ENCODE measurements at places on chromosomes 12 and 14.

GRCh38 chr12:103915306-103915705 lies 14.9 kb upstream of the HSP90B1 start:
- no peak for DNase-seq

DNA sequence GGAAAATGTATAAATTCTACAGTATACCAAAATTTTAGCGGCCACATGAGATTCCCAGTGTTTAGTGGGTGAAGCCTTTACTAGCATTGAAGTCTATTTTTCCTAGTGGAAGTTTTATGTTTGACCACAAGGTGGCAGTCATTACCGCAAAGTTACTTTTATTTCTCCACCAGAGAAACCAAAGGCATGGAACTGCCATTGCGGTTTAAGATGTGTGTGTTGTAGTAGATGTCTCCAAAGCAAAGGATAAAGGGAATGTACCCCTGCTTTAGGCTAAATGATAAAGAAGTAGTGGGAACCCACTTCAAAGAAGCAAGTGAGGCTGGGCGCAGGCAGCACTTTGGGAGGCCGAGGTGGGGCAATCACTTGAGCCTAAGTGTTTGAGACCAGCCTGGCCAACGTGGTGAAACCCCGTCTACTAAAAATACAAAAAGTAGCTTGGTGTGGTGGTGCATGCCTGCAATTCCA lies 140.5 kb downstream of the PRKCH start:
- no peak for DNase-seq

- DNase-seq = no peak
Observed at GRCh38 chr12:79916826-79917225, 18.1 kb downstream of the PPP1R12A start.

DNA sequence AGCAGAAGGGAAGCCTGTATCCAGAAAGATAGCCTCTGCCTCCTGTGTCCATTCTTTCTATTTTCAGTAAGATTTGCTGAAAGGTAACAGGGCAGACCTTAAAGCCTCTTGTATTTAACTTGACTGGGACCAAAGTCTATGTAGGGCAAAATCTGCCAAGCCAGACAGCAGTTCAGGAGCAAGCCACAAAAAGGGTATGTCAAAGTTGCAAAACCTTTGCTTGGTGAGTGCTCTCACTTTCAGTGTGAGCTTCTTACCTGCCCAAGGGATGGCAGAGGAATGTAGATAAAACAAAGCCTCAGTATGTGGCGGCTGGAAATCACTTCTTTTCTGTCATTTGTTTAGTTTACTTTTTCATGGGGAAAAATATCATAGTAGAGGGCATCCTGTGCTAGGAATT lies 63.1 kb downstream of the PLEKHG7 start:
- DNase-seq = no peak

- no peak for DNase-seq
Observed at GRCh38 chr12:91052026-91052425, 5.8 kb downstream of the KERA start.

- no peak for DNase-seq
Observed at GRCh38 chr12:65839027-65839426, 14.7 kb downstream of the HMGA2 start.

- no peak for DNase-seq
Observed at GRCh38 chr12:27733052-27733656, 22.5 kb downstream of the MRPS35 start.

GRCh38 chr12:25071366-25071765 lies 122.5 kb upstream of the BCAT1 start:
- no peak for DNase-seq
